ENCODE measurements at places on chromosomes 4 and X. TPM values are rescaled to one million over a fixed set of nuclear protein-coding genes. Genes with fewer than 3 reads are reported as not detected.

ADAM29 gene
- total RNA-seq: not detected

BCORL1 gene
- total RNA-seq: 4.2 TPM

CCDC110 gene
- 2.5 TPM for total RNA-seq

MSANTD1 gene
- 0.44 TPM for total RNA-seq

XKRX gene
- total RNA-seq: 0.15 TPM

CXCL1 gene
- 16.4 TPM for total RNA-seq
